Pericardium fibroblast (primary cell): ENCODE measurements at places on chromosomes 1 and 21. TPM values are rescaled to one million over a fixed set of nuclear protein-coding genes. Genes with fewer than 3 reads are reported as not detected.

CRB1 gene
- total RNA-seq, result not detected in 2 replicates

KPRP gene
- total RNA-seq, result not detected in 2 replicates

BRINP3 gene
- 0.70 TPM in 1 of 2 replicates, not detected in the other for total RNA-seq

FCN3 gene
- 0.12 TPM in 1 of 2 replicates, not detected in the other for total RNA-seq

GJB3 gene
- total RNA-seq, result not detected in 2 replicates

FBLIM1 gene
- total RNA-seq, result 58.8 and 103 TPM in 2 replicates

RGS7 gene
- total RNA-seq, result not detected in 2 replicates

LIX1L gene
- total RNA-seq, result 35.9 and 37.1 TPM in 2 replicates

AMY2A gene
- not detected in 2 replicates for total RNA-seq

HTR1D gene
- not detected in 2 replicates for total RNA-seq
